T-helper 17 cell (primary cell): ENCODE measurements at places on chromosomes 11 and 22. TPM values are rescaled to one million over a fixed set of nuclear protein-coding genes. Genes with fewer than 3 reads are reported as not detected.

- DNase-seq = no peak
Measured at GRCh38 chr11:34037016-34037415, 14.5 kb upstream of the CAPRIN1 start.

DNA sequence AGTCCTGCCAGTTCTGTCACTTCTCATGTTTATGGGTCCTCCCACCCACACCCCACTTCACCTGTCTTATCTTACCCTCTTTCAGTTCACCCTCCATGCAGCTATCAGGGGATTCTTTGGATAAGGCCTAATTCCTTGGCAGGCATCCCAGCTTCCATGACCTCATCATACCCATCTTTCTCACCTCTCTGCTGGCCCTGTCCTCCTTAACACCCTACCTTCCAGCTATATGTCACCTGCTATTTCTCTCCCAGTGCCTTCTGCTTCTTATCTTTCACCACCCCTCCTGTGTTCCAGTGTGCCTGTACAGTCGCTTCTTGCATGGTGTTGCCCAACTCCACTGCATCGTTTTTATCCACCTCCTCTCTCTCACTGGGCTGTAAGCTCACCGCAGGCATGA, 28.3 kb downstream of the SNU13 start:
- DNase-seq = no peak

DNA sequence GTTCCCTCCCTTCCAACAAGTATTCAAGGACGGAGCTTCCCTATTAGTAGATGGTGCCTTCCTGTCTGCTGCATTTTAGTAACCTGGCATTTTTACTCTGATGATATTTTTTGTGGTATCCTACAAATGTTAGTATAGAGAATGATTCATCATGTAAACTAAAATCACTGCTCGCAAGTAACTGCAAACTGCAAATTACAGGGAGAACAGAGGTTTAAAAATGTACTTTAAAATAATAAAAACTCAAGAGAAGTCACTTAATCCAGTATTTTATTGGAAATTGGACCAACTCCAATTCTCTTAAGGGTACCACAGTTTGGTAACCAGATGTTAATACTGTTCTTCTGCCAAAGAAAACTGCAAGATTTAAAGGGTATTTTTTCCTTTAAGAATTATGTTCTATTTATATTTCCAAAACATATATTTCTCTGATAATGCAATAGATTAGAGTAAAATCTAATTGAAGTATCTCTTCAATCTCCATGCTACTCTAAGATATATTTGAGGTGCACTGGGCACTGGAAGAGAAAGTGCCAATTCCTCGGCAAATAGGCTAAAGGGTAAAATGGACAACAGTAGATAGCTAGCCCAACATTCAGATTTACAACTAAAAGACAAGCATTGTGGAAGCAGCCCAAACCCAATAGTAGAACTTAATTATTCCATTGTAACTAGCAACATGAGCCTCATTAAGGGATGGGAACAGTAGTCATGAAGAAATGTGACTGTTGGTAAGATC, 298.0 kb downstream of the TTC28 start:
- no peak for DNase-seq

Gene RGL4
- 20.2 TPM for total RNA-seq

Gene USH1C
- total RNA-seq = not detected

Gene FGF4
- not detected for total RNA-seq
